ENCODE measurements at places on chromosomes 13 and 19.

DNA sequence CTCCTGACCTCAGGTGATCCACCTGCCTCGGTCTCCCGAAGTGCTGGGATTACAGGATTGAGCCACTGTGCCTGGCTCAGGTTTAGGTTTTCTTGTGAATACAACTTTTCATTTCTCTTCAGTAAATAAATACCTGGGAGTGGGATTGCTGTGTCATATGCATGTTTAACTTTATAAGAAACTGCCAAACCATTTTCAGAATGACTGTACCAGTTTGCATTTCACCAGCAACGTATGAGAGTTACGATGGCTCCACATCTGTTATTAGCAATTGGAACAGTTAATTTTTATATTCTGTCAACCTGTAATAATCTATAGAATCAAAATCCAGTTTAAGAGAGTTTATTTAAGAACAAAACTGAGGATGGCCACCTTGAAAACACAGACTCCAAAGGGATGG, 52.2 kb downstream of the TEX26 start:
- no peak for DNase-seq

GRCh38 chr19:14337510-14337909, 43.7 kb upstream of the ADGRE5 start:
- no peak for DNase-seq

DNA sequence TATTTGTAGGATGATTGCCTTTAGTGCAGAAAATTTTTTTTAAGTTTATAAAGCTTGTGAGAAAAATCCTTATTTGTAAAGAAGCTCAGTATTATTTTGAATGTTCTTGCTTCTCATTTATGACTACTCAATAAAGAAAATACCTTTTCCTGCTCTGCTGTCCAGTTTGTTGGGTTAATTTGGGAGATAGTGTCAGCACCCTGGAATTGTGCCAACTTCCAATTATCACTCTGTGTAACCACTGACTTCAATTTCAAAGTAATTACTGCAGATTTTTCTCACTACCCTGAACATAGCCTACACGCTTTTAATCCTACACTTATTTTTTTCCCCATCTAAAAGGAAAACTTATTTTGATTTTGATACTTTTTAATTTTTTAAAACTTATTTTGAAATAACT, 93.1 kb downstream of the GGACT start:
- DNase-seq, result no peak

- DNase-seq, result no peak
These were observed 522.5 kb downstream of the DIAPH3 start for GRCh38 chr13:59641261-59641660.
